GM18507 (cell line): ENCODE measurements at places on chromosomes 1 and 21.

DNA sequence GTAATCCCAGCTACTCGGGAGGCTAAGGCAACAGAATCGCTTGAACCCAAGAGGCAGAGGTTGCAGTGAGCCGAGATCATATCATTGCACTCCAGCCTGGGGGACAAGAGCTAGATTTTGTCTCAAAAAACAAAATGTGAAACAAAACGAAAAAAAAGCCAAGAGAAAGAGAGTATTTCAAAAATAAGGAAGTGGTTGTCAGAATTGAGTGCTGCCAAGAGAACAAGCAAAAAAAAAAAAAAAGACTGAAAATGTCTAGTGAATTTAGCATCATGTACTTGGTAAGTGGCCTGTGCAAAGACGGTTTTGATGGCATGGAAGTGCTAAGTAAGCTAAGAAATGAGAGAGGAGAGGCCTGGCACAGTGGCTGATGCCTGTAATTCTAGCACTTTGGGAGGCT is 14.3 kb downstream of the KPNA6 start:
- no peak for DNase-seq

DNA sequence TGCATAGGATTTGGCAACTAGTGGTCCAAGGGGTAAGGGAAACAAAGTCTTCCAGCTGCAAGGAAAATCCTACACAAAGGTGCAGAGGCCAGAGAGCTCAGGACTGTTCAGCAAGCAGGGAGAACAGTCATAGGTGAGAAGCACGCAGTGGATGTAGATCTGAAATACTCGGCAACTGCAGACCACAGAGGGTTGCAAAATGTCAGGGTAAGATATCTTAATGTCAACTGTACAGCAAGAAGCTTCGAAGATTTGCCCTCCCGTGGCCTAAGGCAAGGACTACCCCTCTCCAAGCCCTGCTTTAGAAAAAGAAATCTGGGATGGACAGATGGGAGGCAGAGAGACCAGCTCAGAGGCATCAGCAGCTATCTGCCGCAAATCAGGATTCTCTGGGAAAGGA is 153.4 kb upstream of the IRF2BP2 start:
- DNase-seq: no peak

DNA sequence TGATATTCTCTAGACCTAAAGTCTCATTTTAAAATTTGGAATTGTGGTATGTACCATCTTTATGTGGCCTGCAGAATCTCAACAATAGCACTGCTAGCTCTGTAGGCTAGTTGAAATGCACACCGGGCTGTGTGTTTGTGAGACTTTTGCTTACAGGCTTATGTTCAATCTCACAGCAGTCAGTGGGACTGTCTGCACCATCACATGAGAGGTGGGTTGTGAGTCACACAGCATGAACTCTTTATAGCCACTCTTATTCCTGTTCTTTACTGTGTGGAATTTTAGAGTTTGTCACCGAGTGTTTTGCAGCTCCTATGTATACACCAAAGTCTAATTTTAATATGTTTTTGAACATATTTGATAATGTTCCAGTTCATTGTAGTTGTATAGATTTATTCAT is 74.6 kb downstream of the RASAL2 start:
- no peak for DNase-seq

- no peak for DNase-seq
Observed at GRCh38 chr1:24801176-24801575, 55.9 kb downstream of the CLIC4 start.

GRCh38 chr1:4494558-4494957 is 159.9 kb upstream of the AJAP1 start:
- no peak for DNase-seq

DNA sequence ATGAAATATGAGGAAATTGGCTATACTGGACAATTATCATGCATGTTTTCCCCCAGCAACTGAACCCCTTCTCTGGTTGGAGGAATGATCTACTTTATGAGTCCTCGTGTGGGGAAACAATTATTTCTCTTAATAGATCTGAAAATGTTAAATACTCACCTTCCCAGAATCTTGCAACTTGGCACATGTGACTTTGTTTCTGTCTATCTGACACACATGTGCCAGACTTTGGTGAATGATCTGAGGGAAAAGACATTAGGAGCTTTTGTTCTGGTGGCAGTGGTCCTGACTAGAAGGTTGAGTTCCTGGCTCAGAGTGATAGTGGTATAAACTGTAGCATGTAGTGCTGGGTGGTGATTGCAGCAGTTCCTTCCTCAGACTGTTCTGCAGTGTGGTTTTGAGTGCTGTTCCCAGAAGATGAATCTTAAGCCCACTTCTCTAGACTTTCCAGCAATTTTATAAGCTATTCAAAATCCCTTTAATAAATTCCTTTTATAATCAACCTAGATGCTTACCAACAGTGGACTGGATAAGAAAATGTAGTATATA is 59.3 kb upstream of the B3GALNT2 start:
- DNase-seq: no peak

GRCh38 chr1:68675336-68675735 is 178.5 kb upstream of the DEPDC1 start:
- DNase-seq: no peak

DNA sequence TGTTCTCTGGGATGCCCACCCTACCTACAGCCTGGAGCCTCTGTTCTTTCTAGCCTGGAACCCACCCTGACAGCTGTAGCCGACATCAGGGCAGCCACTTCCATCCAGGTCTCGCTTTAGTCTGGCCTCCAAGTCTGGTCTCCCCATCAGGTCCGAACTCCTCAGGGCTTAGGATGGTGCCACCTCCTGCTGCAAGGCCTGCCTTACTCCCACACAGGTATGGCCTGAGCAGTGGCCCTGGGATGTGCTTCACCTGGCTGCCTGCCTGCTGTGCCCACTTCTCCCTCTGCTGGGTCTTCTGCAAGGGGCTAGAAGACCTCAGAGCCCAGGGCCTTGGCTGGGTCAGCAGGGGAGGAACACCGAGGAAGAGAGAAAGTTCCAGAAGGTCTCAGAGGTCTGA is 35.7 kb upstream of the MAGOH start:
- DNase-seq: no peak

- DNase-seq: no peak
Observed at GRCh38 chr1:185375583-185375982, 58.5 kb upstream of the IVNS1ABP start.

- DNase-seq: no peak
Observed at GRCh38 chr1:11568687-11569086, 85.5 kb downstream of the FBXO2 start.

DNA sequence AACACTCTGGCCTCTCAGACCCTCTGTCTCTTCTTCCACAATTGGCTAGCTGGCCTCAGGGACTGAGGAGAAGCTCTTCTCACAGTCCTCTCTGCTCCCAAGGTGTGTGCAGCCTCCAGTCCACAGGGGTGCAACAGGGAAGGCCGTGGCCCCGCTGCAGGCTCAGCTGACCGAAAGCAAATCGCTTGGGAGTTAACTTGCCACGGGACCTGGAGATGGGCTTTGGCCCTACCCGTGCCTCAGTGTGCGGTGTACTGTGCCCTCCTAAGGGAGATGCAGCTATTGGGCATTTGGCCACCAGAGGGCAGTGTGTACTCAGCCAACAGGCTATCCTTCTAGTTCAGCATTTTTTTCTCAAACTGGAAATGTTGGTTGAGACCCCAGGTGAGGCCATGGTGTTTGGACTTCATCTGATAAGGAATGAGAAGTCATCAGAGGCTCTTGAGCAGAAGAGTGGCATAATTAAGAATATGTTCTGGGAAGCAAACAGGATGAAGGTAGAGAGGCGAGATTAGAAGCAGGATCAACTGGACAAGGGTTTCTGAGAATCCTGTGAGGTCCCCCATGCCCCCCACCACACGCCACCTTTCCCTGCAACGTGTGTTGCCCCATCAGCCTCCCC is 42.5 kb upstream of the TMEM125 start:
- peak; percentile 54 for DNase-seq

GRCh38 chr1:147913362-147913942 is 10.9 kb downstream of the GJA8 start:
- DNase-seq: no peak

DNA sequence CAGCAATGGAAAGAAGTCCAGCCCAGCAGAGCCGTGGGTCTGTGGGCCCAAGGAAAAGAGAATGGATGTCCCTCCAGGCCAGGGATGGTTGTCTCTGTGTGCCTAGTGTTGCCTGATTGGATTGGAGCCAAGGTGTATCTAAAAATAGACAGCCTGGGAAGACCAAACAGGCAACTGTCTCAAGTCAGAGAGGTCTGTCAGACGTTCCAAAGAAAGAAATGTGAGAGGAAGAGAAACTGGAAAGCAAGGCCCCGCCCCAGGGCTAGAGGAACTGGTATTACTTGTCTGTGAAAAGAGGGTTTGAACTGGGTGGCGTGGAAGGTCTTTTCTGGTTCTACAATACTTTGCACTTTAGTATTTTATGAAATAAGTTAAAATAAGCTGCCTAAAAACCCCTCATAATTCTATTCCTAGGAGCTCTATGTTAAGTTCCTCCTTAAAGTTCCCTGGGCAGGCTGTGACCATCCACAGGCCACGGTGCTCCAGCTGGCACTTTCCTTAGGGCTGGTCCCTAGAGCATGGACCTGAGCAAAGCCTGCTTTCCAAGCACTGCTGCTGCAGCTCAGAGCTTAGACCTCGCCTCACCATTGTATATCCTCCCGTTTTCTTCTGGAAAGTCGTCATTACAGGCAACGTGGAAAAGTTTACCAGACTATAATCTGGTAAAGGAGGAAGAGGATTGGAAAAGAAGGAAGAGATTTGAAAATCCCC is 151.6 kb downstream of the DISC1 start:
- DNase-seq: no peak

- no peak for DNase-seq
Observed at GRCh38 chr1:157189986-157190982, 52.1 kb upstream of the ETV3 start.

DNA sequence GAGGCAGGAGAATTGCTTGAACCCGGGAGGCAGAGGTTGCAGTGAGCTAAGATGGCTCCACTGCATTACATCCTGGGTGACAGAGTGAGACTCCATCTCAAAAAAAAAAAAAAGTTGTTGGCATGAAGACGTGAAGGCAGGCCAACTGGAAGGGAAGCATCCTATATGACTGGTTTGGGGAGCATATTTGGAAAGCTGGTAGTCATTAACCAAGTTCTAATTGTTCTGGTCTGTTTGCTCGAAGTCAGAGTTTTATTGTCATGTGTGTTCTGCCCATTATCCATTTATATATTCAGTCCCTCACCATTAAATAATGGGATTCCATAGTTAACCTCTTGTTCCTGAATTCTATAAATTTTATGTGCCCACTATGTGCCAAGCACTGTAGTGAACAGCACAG is 3.3 kb upstream of the GLRX2 start:
- no peak for DNase-seq

DNA sequence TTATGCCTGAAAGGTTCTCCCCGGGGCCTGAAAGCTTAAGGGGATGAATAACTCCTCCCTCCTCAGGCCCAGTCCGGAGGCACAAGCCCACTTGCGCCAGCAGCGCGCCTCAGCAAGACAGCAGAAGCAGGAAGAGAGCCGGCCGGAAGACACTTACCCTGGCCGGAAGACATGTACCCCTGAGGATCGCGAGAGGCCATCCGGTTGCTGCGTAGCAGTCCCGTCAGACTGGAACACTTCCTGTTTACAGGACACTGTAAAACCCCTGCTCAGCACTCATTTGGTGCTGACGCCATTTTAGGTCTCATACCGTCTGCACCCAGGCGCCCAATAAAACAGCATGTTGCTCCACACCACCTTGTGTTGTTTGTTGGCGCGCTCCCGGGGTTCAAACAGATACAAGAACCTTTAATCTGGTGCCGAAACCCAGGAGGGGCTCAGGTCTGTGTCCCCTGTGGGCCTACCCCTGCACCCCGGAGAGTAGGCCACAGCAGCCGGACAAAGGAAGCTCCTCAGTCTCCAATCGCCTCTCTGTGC is 30.3 kb downstream of the VN1R5 start:
- DNase-seq: no peak

DNA sequence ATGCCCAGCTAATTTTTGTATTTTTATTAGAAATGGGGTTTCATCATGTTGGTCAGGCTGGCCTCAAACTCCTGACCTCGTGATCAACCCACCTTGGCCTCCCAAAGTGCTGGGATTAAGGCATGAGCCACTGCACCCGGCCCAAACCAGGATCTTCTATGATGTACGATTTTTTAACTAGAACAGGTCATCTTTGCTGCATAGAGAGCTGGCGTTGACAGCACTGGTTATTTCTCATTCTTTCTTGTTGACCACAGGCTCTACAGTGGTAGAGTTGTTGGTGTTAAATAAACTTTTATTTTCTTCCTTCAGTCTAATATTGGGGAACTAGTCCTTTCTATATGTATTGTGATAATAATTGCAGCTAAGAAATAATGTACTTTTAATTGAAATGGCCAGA is 3.8 kb upstream of the MAB21L3 start:
- no peak for DNase-seq

GRCh38 chr1:78009836-78010235 is 5.1 kb downstream of the DNAJB4 start:
- DNase-seq: no peak

DNA sequence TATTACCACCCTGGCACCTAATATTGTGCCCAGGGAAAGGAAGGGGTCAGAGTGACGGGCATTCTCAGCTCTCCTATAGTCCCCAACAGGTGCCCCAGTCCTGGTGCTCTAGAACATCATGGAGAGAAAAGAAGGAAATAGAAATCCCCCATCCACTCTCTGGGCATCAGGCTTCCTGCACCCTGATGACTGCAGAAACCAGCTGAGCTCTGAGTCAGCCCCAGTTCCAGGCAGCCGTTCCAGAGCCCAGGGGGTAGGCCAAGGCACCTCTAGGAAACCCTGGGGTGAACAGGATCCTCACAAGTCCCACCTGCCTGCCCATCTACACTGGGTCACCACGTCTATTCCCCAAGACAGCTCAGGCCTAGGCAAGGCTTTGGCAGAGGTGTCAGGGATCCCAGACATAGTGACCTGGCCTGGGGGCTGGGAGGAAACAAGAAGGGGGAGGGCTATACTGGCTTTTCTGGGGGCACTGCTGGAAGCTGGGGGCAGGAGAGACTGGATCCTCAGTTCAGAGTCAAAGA is 709 bp downstream of the NECTIN4 start:
- DNase-seq: no peak

DNA sequence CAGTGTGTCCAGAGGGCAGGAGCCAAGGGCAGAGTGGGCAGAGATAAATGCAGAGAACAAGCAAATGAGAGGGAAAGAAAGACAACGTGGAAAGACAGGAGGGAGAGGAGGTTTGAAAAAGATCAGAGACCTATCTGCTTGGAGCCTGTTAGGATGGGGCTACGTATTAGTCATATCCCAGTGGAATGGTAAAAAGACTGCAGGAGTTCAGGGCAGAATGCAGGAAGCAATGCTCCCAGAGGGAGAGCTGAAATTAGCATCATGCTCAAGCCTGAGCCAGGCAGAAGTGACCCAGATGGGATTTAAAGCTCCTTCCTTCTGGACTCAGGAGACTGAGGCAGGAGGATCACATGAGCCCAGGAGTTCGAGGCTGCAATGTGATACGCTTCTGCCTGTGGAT is 261.3 kb upstream of the CHRM3 start:
- DNase-seq: no peak
